ENCODE measurements at places on chromosomes 2 and 18.
A peak's percentile ranks its signal among the peaks of the same experiment; 100 is the strongest.

DNA sequence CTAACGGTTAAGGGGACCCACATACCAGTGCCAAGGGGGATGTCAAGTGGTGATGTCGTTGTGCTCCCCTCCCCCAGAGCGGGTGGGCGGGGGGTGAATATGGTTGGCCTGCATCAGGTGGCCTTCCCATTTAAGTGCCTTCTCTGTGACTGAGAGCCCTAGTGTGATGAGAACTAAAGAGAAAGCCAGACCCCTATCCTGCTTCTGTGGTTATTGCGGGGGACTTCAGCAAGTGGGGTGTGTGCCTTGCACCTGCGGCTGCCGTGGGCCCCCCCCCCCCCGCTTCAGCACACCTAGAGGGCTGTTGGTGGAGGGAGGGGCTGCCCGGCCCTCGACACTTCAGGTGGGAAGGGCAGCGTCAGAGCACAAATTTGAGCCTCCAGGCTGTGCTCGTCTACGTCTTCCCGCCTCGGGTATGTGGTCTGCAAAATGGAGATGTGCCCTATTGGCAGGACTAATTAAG lies 6.1 kb downstream of the CTDSP1 start:
- DNase-seq: no peak

DNA sequence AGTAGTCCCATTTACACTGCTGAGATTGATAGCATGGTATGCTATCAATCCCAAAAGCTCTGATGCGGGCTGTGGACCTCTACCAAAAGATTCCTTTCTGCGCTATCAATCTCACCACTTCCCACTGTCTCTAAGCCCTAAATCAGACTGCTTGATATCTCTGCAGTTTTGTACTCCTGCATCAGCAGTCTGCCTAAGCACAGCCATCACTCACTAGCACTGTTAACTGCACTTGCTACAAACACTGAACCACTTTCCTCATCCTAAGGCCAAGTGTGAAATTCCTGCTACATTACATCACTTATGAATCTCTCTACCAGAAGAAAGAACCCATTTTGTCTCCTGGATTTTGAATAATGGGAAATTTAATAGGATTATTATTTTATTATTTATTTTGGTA lies 237.0 kb downstream of the HNMT start:
- no peak for DNase-seq

GRCh38 chr2:55229221-55229620 lies 2.9 kb downstream of the CLHC1 start:
- no peak for DNase-seq

DNA sequence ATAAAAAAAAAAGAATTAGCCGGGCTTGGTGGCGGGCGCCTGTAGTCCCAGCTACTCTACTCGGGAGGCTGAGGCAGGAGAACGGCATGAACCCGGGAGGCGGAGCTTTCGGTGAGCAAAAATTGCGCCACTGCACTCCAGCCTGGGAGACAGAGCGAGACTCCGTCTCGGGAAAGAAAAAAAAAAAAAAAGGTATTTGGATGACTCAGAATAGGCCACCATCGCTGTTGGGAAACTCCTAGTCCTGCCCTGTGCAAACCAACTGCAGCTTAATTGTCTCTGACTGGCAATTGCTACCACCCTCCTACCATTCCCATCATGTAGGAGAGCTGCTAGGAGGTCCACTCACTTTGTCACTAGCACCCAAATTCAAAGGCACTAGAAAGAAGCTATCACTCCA lies 43.5 kb downstream of the ATP8B1 start:
- DNase-seq: no peak

- peak; percentile 13 for DNase-seq
Measured at GRCh38 chr18:58887613-58887963, 22.9 kb downstream of the ZNF532 start.

Data from activated naive CD4-positive, alpha-beta T cell treated with anti-CD3 and anti-CD28 coated beads for 36 hours (primary cell).